Common myeloid progenitor, CD34-positive (primary cell): ENCODE measurements at places on chromosomes 1 and 21.
A peak's percentile ranks its signal among the peaks of the same experiment; 100 is the strongest.

DNA sequence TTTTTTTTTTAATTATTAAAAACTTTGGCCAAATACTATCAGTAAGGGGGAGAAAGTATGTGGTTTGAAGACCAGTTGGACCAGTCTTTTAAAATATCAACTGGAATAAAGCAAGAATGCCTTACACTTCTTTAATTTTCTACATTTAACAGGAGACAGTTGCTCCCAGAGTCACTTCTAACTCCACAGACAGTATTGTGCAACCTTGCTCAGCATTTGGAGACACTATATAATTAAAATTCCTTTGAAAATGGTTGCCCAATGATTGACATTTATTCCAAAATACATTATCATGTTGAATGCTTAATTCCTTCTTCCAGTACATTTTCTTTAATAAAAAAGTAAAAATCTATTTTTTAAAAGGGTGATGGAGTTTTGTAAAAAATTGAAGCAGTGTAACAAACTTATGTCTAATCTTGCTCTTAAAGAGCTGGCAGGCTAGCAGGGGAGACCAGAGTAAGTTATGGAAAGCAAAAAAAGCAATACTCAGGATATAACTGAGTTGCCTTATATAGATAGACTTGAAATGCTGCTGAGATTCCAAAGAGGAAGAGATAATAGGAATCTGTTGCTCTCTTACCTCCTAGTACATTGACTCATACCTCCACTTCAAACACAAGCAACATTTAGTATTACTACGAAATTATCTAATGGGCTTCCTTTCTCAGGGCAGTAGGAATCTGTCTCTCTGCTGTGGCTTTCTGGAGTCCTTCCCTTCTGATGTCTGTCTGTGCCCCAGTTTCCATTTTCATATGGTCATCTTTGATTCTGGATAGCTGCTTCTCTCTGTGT, 69.7 kb upstream of the RGL1 start:
- no peak for DNase-seq

GRCh38 chr1:162908780-162909179, 47.8 kb upstream of the CCDC190 start:
- DNase-seq: no peak

DNA sequence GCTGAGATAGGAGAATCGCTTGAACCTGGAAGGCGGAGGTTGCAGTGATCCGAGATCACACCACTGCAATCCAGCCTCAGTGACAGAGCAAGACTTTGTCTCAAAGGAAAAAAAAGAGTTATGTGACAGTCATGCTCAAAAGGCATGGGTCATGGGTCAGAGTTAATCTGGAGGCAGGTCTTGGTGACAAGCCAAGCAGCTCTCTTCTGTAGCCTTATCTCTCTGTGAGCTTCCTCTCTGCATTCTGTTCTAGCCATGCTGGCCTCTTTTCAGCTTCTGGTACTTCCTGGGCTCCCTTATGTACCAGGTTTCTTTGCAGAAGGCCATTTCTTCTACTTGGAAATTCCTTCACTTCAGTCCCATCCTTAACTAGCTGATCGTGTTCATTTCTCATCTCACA, 63.6 kb downstream of the NGF start:
- no peak for DNase-seq

DNA sequence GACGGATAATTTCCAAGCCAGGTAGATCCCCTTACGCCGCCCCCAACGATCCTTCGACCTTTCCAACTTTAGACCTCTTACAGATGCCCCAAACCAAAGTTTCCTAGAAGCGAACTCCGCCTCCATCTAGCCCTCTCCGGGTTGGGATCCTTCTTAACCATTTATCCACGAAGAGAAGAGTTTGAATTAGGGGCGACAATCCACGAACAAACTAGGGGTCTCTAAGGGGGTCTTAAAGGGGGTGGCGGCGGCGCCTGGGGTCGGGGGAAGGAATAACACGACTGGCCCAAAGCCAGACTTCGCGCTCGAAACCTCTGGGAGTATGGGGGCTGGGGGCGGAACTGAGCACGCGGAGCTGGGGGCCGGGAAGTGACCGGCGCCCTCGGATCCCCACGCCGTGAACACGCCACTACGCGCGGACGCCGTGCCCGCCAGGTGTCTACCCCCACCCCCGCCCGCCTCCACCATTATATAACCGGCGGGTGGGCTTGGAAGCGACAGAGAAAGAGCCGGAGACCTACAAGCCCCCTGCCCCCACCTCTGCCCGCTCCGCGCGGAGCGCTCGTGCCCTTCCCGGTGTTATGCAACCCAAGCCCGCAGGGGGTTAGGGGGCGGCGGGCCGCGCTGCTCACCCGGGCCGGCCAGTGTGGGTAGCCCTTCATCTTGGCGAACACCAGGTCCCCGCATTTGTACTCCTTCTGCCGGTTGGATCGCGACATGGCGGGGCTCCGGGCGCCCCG, 594 bp downstream of the HDGF start:
- no peak for DNase-seq

DNA sequence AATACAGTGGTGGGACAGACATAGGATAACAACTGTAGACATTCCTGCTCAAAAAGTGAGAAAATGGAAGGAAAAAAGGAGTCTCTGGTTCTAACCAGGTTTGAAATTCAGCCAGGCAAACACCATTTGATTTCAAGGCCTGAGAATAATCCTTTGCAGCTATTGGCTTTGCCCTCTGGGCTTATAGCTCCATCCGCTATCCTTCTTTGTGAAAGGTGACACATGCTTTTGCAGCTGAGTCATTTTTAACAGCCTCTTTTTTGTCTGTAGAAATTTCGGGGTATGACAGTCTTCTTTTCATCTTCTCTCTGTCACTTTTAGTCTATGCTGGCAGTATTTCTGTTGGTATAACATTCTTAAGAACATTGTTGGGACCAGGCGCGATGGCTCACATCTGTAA, 16.2 kb downstream of the SDHC start:
- DNase-seq: no peak

- DNase-seq: no peak
Observed at GRCh38 chr1:30745156-30745833, 12.3 kb downstream of the LAPTM5 start.

- DNase-seq: peak; percentile 25
Observed at GRCh38 chr1:93905734-93906133, 3.5 kb downstream of the GCLM start.

GRCh38 chr1:34162852-34163766, 1.9 kb downstream of the CSMD2 start:
- DNase-seq: peak; percentile 57

GRCh38 chr1:220809704-220810103, 23.0 kb downstream of the MTARC1 start:
- no peak for DNase-seq

DNA sequence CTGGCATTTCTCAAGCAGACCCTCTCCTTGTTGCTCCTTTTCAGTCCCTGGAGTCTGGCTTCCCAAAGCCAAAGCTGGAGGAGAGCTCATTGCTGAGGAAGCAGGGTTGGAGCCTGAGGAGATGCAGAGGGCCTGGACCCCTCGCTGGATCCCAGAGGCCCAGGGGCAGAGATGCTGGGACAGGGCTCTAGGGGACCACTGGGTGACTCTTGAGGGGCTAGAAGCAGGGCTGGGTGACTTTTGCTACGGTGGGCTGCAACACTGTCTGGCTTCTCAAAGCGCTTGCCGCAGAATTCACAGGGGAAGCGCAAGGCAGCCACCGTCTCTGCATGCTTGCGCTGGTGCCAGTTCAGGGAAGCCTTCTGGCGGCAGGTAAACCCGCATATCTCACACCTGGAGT, 8.8 kb downstream of the ZNF692 start:
- DNase-seq: no peak

- no peak for DNase-seq
Observed at GRCh38 chr1:27968692-27969091, 8.9 kb downstream of the XKR8 start.

DNA sequence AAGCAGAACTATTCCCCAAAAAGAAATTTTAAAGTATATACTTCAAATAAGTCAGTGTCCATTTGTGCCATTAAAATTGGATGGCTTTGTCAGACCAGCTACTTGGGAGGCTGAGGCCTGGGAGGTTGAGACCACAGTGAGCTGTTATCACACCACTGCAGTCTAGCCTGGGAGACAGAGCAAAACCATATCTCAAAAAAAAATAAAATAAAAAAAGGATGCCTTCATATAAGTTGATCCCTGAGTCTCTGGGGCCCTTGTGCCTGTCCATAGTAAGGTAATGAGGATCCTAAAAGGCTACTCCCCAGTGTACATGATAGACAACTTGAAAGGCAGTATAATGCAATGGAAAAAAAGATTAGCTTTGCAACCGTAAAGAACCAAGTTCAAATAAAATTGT, 81.2 kb upstream of the BARHL2 start:
- no peak for DNase-seq

DNA sequence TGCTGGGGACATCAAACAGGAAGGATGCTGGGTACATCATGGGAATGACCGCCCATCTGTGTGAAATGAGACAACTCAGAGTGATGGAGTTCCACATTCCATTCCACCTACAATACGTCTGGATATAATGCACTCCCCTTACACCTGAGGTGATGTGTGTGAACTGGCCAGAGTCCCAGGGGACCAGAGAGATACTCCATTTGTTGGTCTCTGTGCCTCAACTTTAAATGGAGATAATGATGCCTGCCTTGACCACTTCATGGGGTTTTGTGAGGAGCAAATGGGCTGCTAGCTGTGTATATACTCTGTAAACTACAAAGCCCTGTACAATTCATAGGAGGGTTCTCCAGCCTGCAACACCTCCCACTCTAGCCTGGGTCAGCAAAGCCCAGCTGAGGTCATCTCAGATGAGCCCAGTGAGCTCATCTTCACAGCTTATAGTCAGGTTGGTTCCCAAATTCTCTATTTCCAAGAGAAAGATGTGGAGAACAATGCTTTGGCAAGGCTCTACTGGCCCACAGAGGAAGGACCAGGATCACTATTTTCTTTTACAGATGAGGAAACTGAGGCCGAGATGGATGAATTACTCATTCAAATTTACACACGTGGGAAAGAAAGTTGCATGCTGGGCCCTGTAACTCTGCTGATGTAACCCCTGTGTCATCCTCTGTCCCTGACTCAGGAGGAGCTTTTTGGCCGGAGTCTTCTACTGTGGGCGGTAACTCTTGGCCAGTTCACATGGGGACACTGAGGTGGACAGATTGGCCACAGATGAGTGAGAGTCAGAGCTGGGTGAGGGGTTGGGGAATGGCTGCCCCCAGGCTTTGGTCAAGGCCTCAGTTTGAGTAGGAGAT, 105.6 kb upstream of the GCLM start:
- DNase-seq: no peak

DNA sequence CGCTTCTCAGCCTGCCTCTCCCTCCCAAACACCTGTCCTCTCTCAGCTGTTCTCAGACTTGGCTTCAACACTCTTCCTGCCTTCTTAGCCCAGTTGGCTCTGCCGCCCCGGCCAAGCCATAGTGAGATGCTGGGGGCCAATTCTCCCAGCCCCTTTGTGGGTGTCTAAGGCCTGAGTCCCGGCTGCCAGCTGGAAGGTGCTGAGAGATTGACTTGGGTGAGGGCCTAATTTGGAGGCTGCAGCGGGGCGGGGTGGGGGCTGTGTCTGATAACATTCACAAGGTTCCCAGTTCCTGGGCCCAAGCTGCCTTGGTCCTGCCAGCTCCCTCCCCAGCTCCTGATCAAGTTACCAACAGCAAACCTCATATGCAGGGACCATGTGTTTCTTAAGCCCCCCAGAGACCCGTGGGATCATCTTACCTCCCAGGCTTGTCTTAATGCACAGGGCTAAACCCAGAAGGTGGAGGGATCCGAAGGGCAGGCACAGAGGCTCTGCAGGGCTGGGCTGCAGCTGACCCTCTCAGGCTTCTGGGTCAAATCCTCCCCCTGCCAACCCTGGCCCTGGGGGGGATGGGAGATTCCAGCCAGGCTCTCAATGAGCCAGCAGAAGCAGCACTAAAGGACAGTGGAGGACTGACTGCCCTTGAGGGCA, 9.8 kb downstream of the INKA2 start:
- no peak for DNase-seq

GRCh38 chr1:39681294-39681693, 9.4 kb upstream of the NT5C1A start:
- no peak for DNase-seq
